Suppressor macrophage treated with lipopolysaccharide for 1 hour (primary cell): ENCODE measurements at places on chromosomes 4 and X.

- no peak for DNase-seq
Observed at GRCh38 chrX:130885996-130886395, 17.0 kb downstream of the ENOX2 start.

GRCh38 chrX:48540028-48540375, 488 bp downstream of the TBC1D25 start:
- DNase-seq: peak; percentile 63

DNA sequence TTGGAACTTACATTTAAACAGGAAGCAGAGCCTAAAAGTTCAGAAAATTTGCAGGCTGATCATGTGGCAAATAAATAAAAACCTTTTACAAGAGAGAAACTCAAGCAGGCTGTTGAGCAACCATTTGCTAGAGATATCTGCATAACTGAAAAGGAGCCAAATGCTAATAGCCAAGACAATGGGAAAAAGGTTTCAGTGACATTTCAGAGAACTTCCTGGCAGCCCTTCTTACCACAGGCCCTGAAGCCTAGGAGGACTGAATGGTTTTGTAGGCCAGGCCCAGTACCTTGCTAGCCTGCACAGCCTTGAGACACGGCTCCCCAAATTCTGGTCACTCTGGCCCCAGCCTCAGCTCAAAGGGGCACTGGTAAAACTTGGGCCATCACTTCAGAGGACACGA, 945.1 kb downstream of the ADGRL3 start:
- DNase-seq: no peak

DNA sequence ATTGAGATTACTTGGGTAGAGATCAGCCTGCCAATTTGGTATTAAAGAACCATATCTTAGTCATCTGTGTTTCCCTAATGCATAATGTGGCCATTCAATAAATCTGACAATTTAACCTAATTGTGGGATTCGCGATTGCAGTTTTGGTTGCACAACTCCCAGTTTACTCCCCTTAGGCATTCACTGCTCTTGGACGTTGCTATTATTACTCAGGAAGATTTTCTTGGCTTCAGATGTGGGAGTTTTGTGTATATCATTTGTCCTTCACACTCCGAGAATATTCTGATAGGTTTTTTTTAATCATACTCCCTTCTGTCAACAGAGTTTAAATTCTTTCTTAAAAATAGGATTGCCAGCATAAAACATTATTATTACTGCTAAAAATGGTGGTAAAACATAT, 22.0 kb upstream of the TRPC3 start:
- DNase-seq: no peak

GRCh38 chr4:163542275-163542674, 47.8 kb downstream of the TMA16 start:
- no peak for DNase-seq

- DNase-seq: no peak
Observed at GRCh38 chr4:126057371-126057770, 742.6 kb downstream of the FAT4 start.

GRCh38 chrX:71216485-71216884, 6.5 kb upstream of the GJB1 start:
- DNase-seq: no peak

DNA sequence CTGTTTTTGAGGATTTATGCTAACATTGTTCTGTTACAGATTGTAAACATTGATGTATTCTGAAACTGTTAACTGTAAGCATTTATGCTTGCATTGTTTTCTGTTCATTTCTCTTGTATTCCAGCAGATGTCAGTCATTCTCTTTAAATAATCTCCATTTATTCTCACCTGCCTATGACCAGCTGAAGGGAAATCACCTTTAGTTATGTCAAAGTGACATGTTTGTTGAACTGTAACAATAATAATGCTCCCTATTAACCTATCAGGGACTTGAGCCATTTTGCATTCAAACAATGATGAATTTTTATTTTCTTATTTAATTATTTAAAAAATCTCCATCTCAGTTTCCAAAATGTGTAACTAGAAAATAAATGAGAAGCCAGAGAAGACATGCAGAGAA, 58.0 kb downstream of the SPCS3 start:
- no peak for DNase-seq

DNA sequence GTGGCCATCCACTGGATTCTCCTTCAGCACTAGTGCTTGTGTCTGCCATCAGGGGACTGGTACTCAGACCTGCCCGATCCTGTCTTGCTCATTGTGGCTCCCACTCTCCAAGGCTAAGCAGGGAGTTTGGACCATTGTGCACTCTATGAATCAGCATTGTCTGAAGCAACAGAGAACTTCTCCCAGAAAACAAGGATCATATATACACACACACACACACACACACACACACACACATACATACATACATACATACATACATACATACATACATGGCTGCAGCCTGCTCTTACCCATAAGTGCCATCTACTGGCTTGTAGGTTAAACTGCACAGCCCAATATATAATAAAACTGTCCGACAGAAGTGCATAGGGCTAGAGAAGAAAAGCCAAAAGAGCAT, 345.3 kb upstream of the LCORL start:
- peak; percentile 45 for DNase-seq

GRCh38 chr4:82104578-82104977, 269.2 kb downstream of the HNRNPD start:
- no peak for DNase-seq

- DNase-seq: no peak
Observed at GRCh38 chrX:17535229-17535628, 160.2 kb downstream of the NHS start.

DNA sequence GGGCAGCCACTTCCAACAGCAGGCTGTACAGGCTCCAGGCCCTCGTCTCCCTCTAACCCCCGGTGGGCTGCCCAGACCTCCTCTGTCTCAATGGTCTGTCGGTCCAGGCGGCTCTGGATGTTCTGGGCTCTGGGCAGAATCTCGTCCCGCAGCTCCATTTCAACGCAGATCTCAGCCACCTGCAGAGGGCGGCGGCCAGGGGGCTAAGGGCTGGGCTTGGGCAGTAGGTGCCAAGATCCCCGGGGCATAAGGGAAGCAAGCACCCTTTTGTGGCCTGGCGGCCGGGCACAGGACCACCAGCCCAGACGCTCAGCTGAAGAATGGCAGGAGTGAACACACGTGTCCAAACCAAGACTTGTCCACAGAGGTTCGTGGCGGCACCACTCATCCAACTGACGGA, 9.2 kb downstream of the AVPR2 start:
- no peak for DNase-seq

DNA sequence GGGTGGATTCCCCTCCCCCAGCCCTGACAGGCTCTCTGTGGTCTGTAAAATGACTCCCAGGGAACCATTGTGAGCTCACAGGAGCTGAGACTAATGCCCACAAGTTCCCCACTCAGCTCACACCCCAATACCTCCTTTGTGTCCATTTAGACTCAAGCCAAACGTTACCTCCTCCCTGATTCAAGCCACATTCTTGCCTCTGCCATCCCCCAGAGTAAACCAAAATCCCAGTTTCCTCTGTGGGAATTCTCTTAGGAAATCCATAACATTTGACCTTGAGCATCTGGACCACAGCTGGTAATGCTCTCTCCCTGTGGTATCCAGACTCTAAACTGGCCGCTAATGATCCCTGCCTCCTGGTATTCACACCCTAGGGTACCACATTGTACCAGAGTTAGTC, 26.3 kb upstream of the KDM5C start:
- DNase-seq: no peak

- no peak for DNase-seq
Observed at GRCh38 chrX:6505960-6506359, 29.0 kb downstream of the VCX3A start.

DNA sequence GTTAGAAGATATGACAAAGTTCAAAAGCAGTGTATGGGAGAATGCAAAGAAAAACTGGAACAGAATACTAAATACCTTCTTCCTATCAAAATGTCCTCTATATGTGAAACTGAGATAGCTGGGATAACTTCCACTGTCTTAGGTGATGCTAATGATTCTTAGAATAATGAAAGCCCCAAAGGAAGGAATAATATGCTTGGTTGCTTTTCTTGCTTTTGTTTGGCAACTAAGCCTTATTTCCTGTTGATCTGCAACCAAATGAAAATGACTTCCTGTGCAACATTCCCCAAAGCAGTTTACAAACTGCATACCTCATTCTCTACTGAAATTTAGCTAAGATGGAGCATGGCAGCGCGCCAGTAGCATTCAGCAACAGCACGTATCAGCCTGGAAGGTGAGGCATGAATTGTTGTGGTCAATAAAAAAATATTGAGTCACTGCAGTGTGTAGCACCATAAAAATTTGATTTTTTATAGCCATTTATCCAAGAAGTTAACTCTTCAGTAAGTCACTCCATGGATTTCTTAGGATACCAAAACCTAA, 18.7 kb downstream of the NDNF start:
- DNase-seq: no peak

DNA sequence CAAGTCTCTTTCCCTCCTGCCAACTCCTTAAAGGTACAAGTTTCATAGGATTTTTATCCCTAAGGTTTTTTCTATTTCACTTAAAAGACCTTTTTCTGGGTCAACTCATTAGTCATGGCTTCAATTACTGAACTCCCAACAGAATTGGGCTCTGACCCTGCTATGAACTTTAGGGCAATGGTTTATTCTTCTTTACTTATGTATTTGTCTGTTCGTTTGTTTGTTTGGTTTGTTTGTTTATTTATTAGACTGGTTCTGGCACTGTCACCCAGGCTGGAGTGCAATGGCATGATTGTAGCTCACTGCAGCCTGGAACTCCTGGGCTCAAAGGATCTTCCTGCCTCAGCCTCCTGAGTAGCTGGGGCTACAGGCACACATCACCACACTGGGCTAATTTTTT, 5.9 kb upstream of the NOCT start:
- DNase-seq: no peak

GRCh38 chr4:187663076-187663475, 332.5 kb upstream of the ZFP42 start:
- DNase-seq: no peak

DNA sequence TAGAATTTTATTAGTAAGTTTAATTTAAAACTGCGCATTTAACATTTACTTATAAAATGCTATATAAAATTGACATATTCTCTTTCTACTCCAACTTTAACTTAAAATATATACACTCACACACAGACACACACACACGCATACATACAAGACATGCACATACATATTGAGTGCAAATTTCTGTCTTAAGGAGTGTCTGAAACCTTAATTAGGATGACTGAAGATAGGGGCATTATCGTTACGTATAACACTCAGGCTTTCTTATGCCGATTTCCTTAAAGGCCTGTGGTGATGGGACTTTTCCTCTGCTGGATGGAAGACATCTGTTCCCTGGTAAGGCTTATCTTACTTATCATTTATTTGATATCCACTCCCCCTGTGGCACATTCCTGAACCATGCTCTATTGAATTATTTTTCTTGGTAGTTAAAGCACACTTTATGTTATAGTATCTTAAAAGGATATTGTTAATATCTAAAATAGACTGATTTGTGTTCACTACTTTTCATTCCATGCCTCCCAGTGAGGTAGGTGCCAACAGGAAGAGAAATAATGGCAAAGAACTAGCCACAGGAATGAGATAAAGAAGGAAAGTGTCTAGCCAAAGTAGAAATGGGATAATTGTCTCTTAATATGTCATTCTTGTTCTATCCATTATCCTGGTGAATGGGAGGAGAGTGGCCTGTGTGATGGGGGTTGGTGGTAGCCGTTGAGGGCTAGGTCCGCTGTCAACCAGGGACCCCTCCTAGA, 92.9 kb upstream of the GPRIN3 start:
- no peak for DNase-seq

DNA sequence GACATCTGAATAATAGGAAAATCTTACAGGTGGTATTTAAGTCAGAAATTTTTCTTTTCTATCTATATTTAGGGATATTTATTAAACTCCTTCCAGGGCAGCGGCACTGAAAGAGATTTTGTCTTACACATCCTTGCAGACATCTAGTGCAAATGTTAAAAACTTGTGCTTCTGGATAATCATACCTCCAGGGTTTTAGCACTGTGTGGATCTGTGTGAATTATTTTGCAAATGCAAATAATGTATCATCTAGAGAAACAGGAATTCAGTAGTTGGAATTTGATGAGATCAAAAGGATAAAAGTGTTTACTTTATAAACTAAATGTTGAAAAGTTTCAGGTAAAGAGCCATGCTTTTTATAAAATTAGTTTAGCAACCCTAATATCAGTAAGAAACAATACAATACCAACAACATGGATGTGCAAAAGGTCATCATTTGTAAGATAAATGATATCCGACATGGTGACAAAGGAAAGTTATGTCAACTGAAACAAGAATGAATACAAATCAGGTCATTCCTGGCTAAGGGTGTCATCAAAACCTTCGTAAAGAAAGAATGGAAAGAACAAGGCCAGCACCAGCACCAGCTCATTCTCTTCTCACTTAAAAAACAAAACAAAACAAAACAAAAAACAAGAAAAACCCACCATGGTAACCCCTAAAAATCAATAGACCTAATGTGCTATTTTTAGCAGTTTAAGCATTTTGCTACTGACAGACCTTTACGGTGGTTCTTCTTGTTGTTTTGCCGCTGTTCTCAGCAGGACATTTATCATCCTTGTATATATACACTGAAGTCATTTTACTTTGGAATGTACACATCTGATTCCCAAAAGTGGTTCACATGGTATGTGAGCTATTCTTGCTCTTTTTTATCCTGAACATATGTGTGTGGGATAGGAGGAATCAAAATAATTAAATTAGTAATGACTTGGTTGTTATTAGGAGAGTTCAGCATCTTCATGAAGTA, 219.7 kb upstream of the NDST3 start:
- DNase-seq: no peak

DNA sequence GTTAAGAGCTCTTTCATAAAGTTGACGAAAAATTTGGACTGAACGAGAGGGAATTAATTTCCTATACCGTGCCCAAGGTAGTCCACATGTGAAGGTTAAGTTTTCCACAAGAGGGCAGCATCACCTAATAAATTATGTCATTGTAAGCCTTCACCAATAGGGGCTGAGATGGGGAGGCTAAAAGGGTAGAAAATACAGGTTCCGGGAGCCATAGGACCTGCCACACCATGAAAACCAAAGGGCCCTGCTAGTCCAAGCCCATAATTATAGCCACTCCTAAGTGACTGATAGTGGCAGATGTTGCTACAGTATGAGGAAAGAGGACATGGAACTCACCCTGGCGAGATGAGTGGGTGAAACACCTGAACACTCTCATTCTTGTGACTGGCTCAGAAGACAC, 122.2 kb downstream of the SHROOM4 start:
- DNase-seq: peak; percentile 52

DNA sequence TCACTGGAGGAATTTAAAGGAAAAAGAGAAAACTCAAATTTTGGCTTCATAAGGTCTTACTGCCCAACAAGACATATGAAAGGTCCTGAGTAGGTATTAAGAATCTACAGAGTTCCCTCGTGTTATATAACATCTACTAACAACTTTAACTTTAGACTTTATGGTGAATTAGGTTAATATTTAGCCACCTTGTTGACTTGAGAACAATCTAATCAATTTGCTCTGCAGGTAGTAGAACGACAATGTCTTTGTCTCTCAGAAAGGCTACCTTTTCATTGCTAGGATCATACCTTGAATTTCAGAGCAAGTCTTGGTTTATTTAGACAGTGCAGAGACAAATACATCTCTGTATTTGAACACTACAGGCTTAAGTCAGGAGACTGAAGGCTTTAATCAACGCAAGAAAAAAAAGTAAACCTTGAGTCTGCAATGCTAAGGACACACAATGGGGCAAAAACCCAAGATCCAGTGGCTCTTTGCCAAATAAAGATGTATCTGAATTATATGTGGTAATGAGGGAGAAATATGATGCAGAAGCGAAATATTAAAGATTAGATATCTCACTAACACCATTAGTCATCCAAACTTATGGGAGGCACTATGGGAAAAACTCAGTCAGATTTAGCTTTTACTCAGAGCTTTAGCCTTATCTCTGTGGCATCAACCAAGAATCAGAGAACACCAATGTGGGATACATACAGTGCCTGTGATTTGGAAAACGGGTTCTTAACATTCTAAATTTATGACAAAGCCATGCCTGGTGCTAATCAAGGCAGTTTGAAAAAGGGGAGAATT, 93.6 kb upstream of the FTHL17 start:
- no peak for DNase-seq
